Upper lobe of right lung (tissue), 1 donor: ENCODE measurements at places on chromosomes 4 and X. TPM values are rescaled to one million over a fixed set of nuclear protein-coding genes. Genes with fewer than 3 reads are reported as not detected.

DNA sequence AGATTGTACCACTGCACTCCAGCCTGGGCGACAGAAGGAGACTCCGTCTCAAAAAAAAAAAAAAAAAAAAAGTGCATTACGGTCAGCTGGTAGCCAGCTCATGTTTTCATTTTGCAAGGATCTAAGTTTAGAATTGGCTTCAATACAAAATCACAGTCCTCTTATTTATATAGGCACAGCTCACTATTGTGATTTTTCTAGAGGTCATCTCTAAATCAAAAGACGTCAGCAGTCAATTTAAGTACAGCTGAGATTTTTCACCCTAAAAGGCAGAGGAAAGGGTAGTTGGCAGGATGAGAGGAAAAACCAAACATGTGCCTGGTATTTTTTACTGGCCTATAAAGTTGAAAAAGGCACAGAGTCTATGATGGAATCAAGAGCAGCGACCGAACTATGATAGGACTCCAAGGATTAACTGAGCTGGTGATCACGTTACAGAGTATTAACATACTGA, 30.8 kb downstream of the ASB5 start:
- no peaks in the 10 kb centered on the region for H3K27me3 ChIP-seq
- H3K36me3 ChIP-seq: no peaks in the 10 kb centered on the region
- H3K4me1 ChIP-seq: no peaks in the 10 kb centered on the region
- H3K27ac ChIP-seq: no peak overlapping the region
- DNase-seq: no peak

DNA sequence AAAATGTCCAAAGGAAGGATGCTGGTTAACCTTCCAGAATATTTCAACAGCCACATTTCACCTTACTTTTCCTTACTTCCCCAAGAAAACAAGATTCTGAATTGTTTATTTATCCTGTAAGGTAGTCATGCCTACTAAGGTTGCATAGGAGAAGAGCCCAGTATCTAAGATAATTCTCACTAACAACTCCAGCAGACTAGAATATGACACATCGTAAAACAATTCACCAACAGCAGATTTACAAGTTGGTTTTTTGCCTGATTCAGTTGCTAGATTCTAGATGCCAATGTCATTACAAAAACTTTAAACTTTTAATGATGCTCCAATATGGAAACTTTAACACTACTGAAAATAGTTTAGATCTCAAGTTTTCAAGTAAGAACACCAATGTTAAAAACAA, 176.4 kb downstream of the IL13RA2 start:
- no peaks in the 10 kb centered on the region for H3K27me3 ChIP-seq
- no peak overlapping the region for H3K27ac ChIP-seq
- H3K4me3 ChIP-seq: no peak overlapping the region

DNA sequence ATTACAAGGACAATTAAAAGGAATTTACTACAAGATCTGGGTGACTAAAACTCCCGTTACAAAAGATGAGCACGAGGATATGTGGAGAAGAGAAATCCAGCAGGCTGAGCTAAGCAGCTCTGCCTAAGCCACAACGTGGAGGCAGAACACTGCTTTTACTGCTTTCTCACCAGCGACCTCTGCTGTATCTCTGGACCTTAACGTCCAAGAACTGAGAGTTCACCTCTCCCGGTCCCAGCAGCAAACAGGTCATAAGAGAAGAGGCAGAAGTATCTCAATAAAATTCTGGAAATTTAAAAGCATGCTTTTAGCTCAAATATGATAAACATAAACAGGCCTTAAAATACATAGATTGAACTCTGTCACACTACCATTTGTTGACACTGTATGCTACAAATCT, 81.0 kb downstream of the ADGRA3 start:
- H3K27me3 ChIP-seq: no peaks in the 10 kb centered on the region
- no peak for DNase-seq
- H3K4me1 ChIP-seq: no peaks in the 10 kb centered on the region
- H3K27ac ChIP-seq: no peak overlapping the region

GRCh38 chr4:112926819-112927218, 122.6 kb upstream of the ANK2 start:
- no peaks in the 10 kb centered on the region for H3K27me3 ChIP-seq
- H3K4me1 ChIP-seq: no peaks in the 10 kb centered on the region
- H3K36me3 ChIP-seq: no peaks in the 10 kb centered on the region
- no peak overlapping the region for H3K4me3 ChIP-seq

SCML1 gene
- 12.3 TPM for total RNA-seq

GRCh38 chr4:94813221-94813620, 55.5 kb downstream of the BMPR1B start:
- no peaks in the 10 kb centered on the region for H3K27me3 ChIP-seq
- H3K4me1 ChIP-seq: no peaks in the 10 kb centered on the region
- no peak overlapping the region for H3K27ac ChIP-seq
- no peak for DNase-seq
- no peak overlapping the region for H3K4me3 ChIP-seq

- H3K4me1 ChIP-seq: no peaks in the 10 kb centered on the region
- H3K4me3 ChIP-seq: no peak overlapping the region
- no peak for DNase-seq
- no peaks in the 10 kb centered on the region for H3K36me3 ChIP-seq
Observed at GRCh38 chr4:182286035-182286434, 42.8 kb downstream of the TENM3 start.

GRCh38 chrX:3943965-3944364, 230.5 kb upstream of the PRKX start:
- no peaks in the 10 kb centered on the region for H3K27me3 ChIP-seq
- H3K4me1 ChIP-seq: no peaks in the 10 kb centered on the region

S100P gene
- 3.6 TPM for total RNA-seq

- no peak overlapping the region for H3K27ac ChIP-seq
- no peaks in the 10 kb centered on the region for H3K4me1 ChIP-seq
- no peaks in the 10 kb centered on the region for H3K27me3 ChIP-seq
- H3K36me3 ChIP-seq: no peaks in the 10 kb centered on the region
- no peak overlapping the region for H3K4me3 ChIP-seq
Observed at GRCh38 chr4:127737295-127737694, 7.1 kb downstream of the SLC25A31 start.

DNA sequence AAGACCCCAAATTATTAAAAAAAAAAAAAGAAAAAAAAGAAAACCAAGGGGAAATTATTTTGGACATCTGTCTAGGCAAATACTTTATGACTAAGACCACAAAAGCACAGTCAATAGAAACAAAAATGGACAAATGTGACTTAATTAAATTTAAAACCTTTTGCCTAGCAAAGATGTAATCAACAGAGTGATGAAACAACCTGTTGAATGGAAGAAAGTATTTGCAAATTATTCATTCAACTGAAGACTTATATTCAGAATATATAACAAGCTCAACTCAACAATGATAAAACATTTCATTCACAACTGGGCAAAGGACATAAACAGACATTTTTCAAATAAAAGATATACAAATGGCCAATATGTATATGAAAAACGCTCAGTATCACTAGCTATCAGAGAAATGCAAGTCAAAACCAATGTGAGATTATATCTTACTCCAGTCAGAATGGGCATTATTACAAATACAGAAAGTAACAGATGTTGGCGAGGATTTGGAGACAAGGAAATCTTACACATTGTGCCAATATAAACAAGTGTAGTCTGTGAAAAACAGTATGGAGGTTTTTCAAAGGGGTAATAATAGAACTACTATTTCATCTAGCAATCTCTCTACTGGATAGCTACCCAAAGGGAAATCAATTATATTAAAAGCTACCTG, 67.1 kb downstream of the FAAH2 start:
- H3K27ac ChIP-seq: no peak overlapping the region
- DNase-seq: no peak
- H3K27me3 ChIP-seq: no peaks in the 10 kb centered on the region

SSX2 gene
- not detected for total RNA-seq

CXCL9 gene
- 1.4 TPM for total RNA-seq

NIPAL1 gene
- total RNA-seq: 2.0 TPM

DNA sequence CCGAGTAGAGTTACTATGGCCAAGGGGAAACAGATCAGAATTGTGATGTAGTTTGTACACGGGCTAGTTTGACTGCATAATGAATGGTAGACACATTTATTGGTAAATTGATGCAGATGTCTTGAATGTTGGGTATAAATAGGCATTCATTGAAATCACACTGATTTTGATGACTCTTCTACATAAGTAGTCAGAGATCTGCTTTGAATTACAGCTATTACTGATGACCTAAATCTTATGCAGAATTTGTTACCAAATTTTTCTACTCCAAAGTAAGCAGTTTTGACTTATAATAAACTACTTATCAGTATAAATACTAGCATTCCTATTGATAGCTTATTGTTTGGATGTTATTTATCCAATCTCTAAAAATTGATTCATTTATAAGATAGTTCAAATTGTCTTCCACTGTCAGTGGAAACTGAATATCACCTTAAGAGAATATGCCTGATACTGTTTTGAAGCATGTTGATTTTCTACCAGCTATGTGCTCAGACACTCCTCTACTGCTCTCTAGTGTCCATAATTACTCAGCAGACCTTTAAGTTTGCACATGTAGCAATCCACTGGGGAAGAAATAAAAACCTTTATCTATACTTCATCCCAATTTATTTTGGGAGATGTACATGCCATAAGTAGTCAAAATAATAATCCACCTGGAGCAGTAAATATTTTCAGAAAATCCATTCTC, 120.3 kb downstream of the RASL11B start:
- no peaks in the 10 kb centered on the region for H3K27me3 ChIP-seq
- no peak overlapping the region for H3K4me3 ChIP-seq
- H3K36me3 ChIP-seq: no peaks in the 10 kb centered on the region

DNA sequence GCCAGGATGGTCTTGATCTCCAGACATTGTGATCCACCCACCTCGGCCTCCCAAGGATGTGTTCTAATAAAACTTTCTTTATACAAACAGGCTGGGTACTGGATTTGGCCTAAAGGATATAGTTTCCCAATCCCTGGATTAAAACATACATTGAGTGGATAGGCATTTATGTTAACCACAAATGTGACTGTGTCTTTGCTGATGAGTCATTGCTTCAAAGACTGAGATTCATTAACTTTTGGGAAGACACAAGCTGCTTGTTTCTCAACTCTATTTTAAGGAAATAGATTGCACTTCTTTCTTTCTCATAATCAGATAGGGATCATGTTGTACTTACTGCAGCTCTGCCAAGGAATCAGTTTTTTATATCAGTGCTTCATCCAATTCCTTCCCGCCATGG, 131.3 kb upstream of the AGA start:
- H3K36me3 ChIP-seq: no peaks in the 10 kb centered on the region
- no peak overlapping the region for H3K27ac ChIP-seq

PABPC4L gene
- total RNA-seq: 0.98 TPM

- DNase-seq: no peak
- no peaks in the 10 kb centered on the region for H3K27me3 ChIP-seq
- no peaks in the 10 kb centered on the region for H3K36me3 ChIP-seq
- no peak overlapping the region for H3K4me3 ChIP-seq
- H3K4me1 ChIP-seq: no peaks in the 10 kb centered on the region
Observed at GRCh38 chrX:31058284-31058683, 13.6 kb downstream of the FTHL17 start.
